ENCODE measurements at places on chromosomes 6 and 20.

- DNase-seq, result peak; percentile 40
Measured at GRCh38 chr20:31684153-31685015, 38.3 kb downstream of the BCL2L1 start.

DNA sequence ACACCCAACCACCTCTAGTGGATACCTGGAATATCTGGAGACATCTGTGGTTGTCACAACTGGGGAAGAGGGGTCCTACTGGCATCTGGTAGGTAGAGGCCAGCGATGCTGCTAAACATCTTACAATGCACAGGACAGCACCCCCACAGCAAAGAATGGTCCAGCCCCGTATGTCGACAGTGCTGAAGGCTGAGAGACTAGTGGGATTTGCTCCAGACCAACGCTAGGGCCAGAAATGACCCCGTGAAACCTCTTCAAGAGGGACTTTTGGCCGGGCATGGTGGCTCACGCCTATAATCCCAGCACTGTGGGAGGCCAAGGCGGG lies 7.2 kb downstream of the PREX1 start:
- DNase-seq, result no peak

DNA sequence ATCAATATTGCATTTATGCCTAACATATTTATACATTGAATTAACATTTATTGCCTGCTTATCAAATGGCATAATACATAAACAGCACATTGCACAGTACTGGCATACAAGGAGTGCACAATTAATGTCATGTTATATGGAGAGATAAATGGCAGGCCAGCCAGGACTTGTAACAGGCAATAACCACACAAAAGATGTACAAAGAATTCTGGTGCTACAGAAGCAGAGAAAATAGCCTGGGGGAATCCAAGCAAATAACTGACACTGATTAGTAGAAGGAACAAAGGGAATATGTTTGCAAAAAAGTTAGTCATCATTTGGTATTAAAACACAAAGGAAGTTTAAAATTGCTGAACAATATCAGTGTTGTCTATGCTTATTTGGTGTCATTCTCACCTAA lies 27.3 kb downstream of the COL21A1 start:
- DNase-seq, result no peak

DNA sequence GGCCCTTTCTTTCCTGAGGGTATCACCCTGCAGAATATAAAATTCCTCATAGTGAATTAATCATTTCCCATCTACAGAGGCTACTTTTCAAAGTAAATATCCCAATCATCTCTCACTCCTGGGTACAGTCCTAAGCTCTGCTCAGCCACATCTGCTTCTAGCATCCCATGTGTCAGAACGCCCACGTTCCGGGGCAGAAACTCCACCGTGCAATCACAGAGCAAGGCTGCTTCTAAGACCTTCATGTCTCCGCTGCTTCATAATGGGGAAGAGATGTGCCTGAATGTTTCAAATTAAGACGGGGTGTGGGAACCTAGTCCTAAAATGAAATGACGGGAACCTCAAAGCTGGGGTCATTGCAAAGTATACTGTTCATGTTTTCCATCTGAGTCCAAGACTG lies 208.8 kb upstream of the GMDS start:
- no peak for DNase-seq

DNA sequence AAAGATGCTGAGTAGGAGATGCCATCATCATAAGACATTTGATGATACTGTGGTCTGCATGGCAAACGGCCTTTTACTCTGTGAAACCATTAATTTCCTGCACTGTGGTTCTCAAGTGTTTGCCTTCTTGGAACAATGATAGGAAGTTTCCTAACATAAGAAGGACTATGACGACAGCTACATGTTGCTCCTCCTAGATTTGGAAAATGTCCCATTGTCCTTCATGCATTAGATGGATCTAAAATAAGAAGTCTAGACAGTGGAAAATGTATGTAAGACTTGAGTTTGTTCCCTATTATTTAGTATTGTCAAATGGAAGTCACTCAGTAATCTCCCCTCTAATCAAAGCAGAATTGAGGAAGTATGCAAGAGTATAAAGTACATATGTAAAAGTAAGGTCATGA lies 98.5 kb upstream of the TMEM170B start:
- DNase-seq, result no peak

GRCh38 chr6:2508071-2508470 lies 242.7 kb downstream of the MYLK4 start:
- DNase-seq, result no peak

DNA sequence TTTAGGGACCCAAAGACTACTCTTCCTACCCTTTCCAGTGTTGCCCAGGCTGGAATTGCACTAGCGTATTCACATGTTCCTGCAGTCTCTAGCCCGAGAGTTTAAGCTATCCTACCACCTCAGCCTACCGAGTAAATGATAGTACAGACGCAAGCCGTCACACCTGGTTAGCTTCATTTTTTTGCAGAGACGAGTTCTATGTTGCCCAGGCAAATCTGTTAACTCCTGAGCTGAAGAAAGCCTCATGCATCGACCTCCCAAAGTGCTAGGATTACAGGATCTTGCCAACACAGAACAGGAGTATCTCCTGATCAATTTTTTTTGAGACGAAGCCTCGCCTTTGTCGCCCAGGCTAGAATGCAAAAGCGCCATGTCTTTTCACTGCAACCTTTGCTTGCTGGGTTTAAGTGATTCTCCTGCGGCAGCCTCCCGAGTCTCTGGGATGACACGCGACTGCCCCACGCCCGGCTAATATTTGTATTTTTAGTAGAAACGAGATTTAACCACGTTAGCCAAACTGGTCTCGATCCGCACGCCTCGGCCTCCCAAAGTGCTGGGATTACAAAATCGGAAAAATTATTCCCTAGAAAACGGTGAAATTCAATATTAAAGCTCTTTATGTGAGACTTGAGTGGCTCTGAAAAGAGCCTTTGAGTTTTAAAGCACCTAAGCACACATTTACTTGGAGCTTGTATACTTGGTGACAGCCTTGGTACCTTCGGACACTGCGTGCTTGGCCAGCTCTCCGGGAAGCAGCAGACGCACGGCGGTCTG lies 128.5 kb downstream of the HFE start:
- peak; percentile 53 for DNase-seq

- DNase-seq, result no peak
Measured at GRCh38 chr20:24943196-24943595, 5.9 kb upstream of the CST7 start.

GRCh38 chr6:102474041-102474807 lies 1080.7 kb downstream of the GRIK2 start:
- DNase-seq, result no peak

GRCh38 chr6:167735084-167735950 lies 91.4 kb upstream of the AFDN start:
- DNase-seq, result no peak

DNA sequence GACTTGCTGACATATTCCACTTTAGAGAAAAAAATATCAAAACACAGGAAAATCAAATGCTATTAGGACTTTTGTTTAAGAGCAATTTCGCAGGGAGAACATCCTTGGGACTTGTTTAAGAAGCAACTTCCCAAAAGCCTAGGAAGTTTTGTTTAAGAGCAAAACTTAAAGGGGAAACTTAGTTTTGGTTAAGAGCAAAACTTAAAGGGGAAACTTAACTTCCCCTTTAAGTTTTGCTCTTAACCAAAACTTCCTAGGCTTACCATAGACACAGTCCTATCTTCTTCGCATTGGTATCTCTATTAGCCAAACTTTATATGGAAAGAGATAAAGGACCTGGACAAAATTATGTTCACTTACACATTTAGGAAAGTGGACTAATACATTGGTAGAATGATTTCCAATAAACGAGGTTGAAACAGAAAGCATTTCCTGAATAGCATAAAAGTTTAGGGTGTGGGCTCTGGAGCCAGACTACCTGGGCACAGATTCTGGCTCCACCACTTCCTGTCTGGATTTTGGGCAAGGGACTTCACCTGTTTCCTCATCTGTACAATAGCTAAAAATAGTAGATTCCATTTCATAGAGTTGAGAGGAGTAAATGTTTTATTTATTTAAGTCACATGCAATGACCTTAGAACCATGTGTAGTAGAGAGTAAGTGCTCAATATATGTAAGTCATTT lies 15.7 kb downstream of the PAQR8 start:
- DNase-seq, result no peak

DNA sequence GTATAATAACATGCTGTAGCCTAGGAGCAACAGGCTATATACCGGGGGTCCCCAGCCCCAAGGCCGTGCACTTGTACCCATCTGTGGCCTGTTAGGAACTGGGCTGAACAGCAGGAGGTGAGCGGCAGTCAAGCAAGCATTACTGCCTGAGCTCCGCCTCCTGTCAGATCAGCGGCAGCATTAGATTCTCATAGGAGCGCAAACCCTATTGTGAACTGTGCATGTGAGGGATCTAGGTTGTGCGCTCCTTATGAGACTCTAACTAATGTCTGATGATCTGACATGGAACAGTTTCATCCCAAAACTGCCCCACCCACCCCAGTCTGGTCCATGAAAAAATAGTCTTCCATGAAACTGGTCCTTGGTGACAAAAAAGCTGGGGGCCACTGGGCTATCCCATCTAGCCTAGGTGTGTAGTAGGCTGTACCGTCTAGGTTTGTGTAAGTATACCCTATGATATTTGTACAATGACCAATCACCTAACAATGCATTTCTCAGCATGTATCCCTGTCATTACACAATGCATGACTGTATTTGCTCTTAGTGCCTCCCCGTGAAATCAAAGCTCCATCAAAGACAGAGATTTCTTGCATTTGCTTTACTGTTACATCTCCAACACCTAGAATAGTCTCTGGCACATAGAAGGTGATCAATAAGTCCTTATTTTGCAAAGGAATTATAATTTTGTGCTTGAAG lies 30.8 kb downstream of the NHSL1 start:
- DNase-seq, result no peak

- DNase-seq, result peak; percentile 30
Measured at GRCh38 chr20:51636123-51636522, 93.6 kb upstream of the NFATC2 start.

DNA sequence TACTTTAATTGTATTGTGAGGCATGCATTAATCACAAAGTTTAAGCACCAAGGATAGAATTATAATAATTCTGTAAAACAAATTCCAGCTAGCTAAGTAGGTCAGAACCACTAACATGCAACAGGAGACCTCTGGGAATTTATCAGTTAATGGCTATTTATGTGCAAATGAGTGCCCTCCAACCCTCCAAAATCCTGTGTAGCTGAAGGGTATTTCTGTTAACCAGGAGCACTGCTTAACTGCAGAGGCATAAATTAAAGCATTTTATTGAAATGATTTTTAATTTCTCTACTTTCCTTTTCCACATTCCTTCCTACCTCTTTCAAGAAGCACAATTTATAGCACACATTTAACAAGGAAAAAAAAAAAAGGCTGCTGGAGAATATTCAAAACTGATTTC lies 77.0 kb downstream of the MMS22L start:
- no peak for DNase-seq

GRCh38 chr6:7307533-7307932 lies 5.5 kb downstream of the SSR1 start:
- no peak for DNase-seq

GRCh38 chr20:24046888-24047287 lies 58.3 kb upstream of the GGTLC1 start:
- no peak for DNase-seq

DNA sequence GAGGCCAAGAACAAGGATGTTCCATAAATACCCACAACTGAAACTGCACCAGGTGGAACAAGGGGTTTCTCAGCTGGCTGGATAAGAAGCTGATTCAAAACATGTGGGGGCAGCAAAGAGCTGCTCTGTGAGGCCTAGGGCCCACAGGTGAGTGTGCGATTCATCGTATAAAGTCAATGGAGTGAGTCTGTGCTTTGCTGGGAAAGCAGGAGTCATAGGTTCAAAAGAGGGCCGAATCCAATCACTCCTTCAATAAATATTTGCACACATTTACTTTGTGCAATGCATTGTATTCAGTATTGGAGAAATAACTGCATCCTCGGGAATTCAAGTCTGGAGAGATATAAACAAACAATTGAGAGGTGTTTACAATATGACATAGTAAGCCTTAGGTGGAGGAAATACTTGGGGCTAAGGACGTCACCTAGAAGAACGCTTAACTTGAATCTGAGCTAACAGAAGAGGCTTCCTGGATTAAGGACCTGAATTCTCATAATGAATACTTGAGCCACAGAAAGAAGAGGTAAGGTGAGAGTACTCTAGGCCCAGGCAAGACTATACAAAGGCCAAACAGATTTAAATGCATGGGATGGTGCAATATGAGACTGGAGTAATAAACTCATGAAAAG lies 83.7 kb upstream of the TMEM30A start:
- peak; percentile 26 for DNase-seq

GRCh38 chr20:50040432-50041245 lies 57.9 kb downstream of the SNAI1 start:
- DNase-seq, result no peak

DNA sequence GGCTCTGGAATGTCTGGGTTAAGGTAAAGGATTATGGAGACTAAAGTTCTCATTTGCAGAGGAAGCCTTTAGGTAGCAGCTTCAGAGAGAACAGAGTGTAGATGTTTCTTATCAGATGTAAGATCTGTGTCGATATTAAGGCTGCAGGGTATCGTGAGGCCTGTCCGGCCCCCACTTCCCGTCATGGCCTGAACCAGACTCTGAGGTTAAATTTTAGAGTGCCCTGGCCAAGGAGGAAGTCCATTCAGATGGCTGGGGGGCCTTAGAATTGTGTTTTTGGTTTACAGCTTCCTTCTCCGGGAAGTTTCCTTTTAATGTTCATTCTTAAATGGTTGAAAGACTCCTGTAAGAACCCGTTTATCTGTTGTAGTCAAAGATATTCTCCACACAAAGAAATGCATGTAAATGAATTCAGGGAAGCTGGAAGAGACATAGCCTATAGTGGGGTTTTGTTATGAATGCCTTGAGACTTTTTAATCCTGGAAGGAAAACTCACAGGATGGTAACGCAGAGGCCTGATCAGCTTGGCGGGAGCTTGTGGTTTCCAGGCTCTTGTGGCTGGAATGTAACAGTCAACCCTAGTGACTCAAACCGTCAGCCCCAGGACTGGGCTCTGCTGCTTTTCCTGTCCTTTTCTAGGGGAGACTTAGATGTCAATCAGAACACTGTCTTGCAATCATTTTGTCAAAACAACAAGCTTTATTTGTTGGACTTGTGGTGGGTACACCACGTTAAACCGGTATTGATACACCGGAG lies 34.7 kb downstream of the KIF25 start:
- no peak for DNase-seq

DNA sequence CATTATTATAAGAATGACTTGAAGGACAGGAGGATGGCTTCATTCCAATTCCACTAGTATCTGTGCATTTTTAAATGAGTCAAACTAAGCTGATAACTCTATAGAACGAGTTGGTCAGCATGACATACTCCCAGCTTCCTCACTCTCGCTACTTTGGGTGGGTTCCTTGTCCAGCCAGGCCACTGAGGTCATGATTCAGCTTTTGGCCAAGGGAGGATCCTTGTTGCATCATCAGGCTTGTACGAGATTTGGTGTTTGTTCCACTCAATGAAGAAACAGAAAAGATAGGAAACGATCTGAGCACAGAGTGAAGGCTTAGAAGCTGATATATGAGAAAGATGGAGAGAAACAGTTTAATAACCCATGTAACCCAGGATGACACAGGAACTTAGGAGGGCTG lies 19.8 kb downstream of the NEDD9 start:
- DNase-seq, result no peak
